ENCODE measurements at places on chromosomes 16 and 17. TPM values are rescaled to one million over a fixed set of nuclear protein-coding genes. Genes with fewer than 3 reads are reported as not detected.

C17orf107 gene
- total RNA-seq = 1.5 TPM

ABCC12 gene
- total RNA-seq = not detected

RGS9 gene
- 14.9 TPM for total RNA-seq

MEIOB gene
- total RNA-seq = 1.3 TPM

PLXDC1 gene
- 11.1 TPM for total RNA-seq

SCN4A gene
- total RNA-seq = not detected

Data from chondrocyte (in vitro differentiated cells).